Stimulated activated CD4-positive, alpha-beta T cell treated with anti-CD3 and anti-CD28 coated beads, Interleukin-1b, Interleukin-23, amount 100 ng/mL, for 4 hours (primary cell): ENCODE measurements at places on chromosomes 11 and 22.

DNA sequence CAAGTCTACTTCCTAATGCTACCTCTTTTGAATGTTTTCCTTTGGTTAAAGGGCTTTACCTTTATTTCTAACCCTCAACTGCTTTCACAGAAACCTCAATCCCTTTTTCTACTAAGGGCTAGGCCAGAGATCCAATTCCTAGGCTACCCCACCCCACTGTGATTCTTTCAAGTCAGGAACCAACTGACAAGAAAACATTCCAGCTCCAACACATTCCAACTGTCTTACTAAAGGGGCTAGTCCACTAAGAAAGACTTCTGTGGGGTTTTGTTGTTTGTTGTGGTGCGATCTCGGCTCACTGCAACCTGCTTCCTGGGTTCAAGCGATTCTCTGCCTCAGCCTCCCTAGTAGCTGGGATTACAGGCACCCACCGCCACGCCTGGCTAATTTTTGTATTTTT, 151.3 kb downstream of the APOL5 start:
- no peak for DNase-seq

GRCh38 chr22:32527756-32528155, 53.1 kb downstream of the FBXO7 start:
- DNase-seq, result no peak

DNA sequence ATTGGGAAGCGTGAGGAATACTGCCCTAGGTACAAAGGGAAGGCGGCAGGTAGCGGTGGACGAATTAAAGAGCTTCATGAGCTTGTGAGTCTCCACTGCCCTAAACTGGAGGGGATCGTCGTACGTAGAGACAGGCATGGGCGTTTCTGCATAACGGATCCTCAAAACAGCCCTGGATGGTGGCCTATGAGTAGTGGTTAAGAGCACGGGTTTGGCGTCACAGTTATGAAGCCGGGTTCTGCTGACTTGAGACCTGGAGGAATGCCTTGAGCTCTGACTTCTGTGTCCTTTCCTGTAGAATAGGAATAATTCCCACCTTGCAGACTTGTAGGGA, 335 bp downstream of the TMEM138 start:
- DNase-seq, result no peak

- no peak for DNase-seq
These were observed 22.1 kb downstream of the SCUBE2 start for GRCh38 chr11:9069256-9069655.

DNA sequence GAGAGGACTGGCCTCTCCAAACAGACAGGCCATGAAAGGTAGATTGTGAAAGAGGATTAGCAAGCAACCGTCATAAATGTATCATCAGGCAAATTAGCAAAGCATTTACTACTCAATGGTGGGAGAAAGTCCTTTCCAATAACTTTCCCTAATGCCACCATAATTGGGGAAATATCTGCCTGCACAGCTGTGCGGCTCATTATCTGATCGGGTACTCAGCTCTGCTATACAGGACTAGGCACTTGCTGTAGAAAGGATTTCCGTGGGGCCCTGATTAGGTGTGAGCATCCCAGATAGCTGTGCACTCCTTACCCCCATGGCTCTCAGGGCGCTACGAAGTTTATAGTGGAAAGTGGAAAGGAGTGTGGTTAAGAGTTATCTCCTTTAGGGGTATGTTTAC, 309.7 kb upstream of the PLET1 start:
- no peak for DNase-seq

DNA sequence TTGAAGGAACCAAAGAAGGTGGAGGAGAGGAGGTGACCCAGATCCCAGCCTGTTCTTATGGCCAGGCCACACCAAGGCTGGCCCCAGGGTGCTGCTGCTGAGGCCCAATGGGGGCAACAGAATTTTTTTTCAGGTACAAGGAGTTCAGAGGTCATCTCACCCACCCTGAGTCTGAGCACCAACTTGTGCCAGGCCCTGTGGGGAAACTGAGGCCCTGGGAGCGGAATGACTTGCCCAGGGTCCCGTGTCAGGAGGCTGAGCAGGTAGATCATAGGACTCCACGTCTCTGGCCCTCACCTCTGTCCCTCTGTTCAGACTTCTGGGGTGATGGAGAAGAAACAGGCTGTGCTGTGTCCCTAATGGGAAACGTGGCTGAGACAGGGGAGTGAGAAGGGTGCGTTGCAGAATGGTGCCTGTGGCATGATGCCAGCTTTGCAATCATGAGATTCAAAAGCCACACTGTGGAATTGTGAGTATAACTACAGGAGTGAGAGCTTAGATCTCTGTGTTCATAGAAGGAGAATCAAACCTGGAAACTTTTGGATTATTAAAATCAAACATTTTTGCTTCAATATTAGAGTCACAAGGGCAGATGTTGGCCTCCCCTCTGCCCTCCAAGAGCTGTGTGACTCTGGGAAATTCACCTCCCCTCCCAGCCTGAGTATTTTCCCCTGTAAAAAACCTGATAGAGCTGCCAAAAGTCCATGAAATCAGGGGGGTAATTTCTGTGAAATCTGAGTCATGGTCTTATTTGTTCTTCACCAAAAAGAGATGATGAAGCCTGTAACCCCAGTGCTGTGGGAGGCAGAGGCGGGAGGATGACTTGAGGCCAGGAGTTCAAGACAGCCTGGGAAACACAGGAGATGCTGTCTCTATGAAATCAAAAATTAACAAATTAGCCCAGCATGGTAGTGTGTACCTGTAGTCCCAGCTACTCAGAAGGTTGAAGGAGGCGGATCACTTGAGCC, 874 bp downstream of the APOL1 start:
- peak; percentile 45 for DNase-seq

DNA sequence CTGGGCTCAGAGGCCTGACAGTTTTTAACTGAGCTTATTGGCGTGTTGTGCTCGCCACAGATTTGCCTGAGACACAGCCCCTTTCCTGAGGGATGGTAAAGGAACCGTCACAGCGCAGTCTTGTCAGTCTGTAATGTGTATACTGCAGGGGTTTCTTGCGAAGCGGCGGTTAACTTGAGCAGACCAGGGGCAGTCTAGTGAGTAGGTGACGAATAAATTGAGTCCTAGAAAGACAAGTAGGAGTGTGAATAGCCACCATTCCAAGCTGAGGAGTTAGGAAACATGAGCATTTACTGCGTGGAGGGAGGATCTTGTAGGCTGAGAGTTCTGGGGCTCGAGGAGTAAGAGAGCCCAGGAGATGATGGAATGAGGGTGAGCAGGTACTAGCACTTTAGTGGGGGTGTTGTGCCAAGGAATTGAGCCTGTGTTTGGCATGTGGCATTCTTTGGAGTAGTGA, 1.4 kb downstream of the MED15 start:
- DNase-seq, result no peak

DNA sequence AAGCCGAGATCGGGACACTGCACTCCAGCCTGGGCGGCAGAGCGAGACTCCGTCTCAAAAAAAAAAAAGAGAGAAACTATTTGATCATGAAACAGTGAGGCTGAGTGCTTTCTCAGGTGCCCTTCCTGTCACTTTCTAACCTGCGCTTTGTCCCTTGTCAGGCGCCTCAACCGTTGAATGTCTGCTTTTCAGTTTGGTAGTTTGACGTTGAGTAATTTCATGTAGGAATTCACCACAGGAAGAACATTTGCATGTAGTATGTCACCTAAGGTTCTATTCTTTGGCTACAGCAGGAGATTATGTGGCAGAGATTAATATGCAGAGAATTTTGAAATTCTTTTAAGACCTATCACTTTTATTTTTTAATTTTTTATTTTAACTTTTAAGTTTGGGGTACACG, 57.2 kb downstream of the PPFIA1 start:
- DNase-seq, result no peak
